NCI-H1436 (cell line): ENCODE measurements at places on chromosomes 2 and 18.

DNA sequence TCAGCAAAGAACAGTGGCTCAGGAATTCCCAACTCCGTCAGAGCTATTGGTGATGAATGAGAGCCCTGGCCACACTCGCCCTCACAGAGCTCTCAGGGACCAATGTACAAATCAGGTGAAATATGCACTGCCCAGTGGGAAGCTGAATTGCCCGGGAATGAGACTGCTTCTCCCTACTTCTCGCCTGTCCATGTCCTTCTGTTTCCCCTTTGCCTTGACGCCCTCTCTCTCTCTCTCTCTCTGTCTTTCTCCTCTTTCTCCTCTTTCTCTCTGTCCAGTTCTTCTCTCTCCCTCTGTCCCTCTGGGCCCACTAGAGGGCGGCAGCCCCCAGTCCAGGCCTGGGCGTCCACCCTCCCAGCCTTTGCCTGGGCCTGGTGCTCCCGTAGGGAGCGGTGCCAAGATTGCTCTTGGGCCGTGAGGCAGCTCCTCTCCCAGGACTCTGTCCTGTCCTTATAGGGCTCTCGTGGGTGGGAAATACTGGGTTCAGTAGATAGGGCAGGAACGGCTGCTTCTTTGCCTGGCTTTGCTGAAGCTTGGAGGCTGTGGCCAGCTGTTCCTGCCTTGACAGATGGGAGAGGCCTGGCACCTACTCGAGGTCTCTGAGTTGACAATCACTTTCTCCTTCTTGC lies 28.4 kb upstream of the PUM2 start:
- no peak for DNase-seq

GRCh38 chr2:113799375-113799774 lies 42.9 kb upstream of the SLC35F5 start:
- no peak for DNase-seq

DNA sequence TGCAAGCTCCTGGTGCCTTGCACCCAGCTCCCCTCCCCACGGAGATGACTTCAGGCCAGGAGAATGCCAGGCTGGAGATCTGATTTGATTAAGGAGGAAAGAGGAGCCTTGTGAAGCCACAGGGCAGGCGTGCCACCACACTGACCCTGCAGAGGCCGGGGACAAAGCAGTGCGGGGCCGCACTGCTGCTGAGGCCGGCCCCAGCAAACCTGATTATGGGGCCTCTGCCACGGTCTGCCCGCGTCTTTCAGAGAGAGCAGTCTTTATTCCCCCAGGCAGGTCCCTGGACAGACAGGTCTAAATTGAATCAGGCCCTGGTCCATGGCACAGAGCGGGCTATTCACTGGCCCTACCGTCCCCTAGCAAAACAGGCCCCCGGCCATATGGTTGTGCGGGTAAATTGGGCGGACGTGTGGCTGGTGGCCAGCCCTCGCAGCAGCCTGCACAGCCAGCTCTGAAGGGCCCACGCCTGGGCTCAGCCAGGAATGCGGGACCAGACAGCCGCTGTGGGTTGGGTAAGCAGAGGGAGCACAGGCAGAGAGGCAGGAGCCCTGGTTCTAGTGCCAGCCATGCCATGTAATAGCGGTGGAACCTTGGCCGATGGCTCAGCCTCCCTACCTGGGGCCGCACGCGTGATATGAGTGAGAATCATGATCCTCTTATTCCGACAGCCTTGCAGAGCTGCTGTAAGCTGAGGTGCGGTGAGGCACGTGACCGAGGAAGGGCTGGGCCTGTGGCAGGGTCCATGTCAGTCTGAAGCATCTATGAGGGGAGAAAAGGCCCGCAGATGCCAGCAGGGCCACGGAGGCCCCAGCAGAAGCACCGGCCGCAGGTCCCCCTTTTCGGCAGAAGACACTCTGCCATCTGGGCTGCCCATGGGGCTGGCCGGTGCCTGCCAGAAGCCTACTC lies 97.3 kb upstream of the MYCN start:
- no peak for DNase-seq

DNA sequence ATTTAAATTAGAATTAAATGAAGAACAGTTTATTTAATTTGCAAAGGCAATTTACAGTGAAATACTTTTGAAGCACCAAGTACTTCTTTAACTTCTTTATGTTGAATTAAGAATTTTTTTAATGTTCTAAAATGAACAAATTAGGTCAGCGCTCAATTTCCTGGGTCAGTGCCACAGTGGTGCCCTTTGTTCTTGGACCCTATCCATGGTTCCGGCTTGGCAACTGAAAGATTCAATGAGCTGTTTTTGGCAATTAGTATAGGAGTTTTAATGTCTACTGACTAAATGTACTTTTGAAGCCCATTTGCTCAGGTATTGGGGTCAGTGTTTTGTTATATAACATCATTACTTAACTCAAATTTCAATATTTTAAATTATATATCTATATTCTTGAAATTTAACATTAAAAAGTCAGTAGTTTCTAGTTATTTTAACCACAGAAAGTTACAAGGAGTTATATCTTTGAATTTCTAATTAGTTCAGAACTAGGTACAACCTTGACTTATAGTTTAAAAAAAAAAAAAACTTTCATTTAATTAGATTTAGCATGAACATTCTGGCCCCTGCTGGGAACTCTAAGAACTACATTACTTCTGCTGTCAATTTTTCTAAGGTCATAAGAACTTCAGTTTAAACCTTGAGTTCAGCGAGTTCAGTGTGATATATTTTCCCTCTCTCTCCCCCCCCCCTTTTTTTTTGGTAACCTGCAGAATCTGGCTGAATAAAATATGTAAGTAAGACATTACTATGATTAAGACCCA lies 7.6 kb upstream of the MSTN start:
- peak; percentile 57 for DNase-seq

GRCh38 chr18:65017372-65017760 lies 733.4 kb upstream of the CDH7 start:
- DNase-seq, result no peak

DNA sequence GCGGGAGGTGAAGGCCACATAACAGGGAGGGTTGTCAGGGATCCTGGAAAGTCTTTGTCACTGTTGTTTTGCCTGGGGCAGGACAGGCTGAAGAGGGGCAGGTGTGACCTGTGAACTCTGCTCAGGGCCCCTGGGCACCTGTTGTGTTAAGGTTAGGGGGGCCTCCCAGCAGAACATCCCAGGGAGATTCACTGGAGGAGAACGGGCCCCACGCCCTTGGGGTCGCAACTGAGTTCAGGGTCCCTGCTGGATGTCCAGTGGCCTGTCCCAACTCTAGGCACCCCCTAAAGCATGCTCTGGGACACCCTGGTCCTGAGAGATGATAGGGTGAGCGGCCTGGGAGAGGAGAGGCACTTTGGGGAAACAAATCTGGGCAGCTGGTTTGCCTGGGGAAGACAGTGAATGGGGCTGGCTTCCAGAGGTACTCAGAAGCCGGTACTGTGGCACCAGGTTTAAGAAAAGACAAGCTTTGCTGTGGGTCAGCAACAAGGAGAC lies 22.9 kb downstream of the GPR35 start:
- no peak for DNase-seq

GRCh38 chr2:211545582-211545981 lies 989.2 kb downstream of the CPS1 start:
- peak; percentile 35 for DNase-seq

GRCh38 chr2:189698020-189698887 lies 23.8 kb downstream of the ANKAR start:
- peak; percentile 21 for DNase-seq

- DNase-seq, result peak; percentile 31
These were observed 91.7 kb upstream of the EPC2 start for GRCh38 chr2:148552675-148553331.

- no peak for DNase-seq
These were observed 55.8 kb upstream of the ALPP start for GRCh38 chr2:232322560-232323327.

DNA sequence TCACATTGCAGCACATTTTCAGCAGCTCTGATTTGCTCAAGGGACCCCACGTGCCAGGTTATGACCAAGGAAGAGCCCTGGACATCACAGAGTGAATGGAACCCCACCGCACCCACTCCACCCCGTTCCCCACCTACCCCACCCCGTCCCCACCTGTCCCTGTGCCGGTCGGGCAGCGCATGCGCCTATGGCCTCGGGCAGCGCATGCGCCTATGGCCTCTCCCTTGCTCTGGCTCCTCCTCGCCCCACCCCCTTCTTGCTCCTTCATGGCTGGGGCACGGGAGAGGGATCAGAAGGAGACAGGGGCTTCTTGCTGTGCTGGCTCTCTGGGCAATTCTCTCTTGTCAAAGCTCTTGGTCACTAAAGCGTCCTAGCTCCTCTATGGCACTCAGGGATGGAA lies 371.8 kb upstream of the HS6ST1 start:
- DNase-seq, result no peak

DNA sequence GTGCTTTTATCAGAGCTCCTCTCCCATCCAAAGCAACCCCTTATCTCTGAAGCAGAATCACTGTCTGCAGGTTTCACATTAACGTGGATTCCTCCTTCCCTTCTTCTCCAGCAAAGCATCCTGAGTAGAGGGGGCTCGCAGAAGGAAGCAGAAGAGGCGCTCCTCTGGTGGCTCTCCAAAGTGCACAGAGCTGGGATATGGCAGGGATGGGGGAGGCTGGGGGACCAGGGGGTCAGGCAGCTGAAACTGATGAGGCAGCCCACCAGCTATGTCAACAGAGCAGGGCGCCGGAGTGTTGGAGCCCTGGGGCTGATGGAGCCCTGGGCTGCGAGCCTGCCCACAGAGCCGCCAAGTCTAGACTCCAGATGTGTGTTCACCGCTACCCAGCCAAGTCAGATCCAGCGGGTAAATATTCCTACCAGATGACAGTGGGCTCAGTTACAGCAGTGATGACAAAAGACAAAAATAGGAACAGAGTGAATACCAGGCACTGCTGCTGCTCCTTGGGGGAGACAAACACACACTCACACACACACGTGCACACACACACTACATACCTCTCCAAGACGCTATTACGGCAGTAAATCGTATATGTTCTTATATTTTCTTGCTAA lies 678.3 kb upstream of the ID2 start:
- no peak for DNase-seq

GRCh38 chr18:36378205-36378604 lies 80.7 kb downstream of the FHOD3 start:
- DNase-seq, result no peak

DNA sequence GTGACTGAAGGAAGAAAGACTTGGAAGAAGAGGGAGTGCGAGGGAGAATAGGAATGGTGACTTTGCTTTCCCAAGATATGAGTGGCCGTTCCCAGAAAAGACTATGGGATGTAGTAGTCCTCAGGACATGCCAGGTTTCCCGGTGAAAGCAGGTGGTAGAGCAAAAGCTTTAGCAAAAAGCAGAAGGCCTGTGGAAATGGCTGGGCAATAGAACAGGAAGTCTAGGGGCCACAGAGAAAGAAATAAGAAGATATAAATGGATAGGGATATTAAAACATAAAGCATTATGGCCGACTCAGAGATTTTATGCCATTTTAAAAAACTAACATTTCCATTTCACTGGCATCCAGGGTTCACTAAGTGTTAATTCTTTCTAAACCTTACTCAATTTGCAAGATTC lies 1.2 kb upstream of the SERPINB13 start:
- no peak for DNase-seq

GRCh38 chr2:205465791-205466190 lies 216.5 kb upstream of the NRP2 start:
- no peak for DNase-seq

GRCh38 chr2:70133491-70134322 lies 46.4 kb downstream of the PCBP1 start:
- DNase-seq, result peak; percentile 51

DNA sequence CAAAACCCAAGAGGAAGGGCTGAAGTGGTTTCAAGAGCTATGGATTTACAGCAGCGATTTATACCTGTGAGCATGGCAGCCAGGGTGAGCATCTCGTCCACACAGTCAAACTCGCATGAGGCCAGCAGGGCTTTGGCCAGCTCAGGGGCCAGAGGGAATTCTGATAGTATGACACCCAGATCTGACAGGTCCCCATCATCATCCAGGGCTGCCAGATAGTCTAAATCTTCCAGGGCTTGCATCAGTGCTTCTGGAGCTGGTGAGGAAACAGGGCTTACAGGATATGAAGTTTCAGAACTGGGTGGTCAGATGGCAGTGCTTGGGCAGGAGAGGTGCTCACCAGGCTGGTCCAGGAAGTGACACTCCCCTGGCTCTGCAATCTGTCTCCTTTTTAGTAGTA lies 3.5 kb downstream of the DQX1 start:
- DNase-seq, result no peak

DNA sequence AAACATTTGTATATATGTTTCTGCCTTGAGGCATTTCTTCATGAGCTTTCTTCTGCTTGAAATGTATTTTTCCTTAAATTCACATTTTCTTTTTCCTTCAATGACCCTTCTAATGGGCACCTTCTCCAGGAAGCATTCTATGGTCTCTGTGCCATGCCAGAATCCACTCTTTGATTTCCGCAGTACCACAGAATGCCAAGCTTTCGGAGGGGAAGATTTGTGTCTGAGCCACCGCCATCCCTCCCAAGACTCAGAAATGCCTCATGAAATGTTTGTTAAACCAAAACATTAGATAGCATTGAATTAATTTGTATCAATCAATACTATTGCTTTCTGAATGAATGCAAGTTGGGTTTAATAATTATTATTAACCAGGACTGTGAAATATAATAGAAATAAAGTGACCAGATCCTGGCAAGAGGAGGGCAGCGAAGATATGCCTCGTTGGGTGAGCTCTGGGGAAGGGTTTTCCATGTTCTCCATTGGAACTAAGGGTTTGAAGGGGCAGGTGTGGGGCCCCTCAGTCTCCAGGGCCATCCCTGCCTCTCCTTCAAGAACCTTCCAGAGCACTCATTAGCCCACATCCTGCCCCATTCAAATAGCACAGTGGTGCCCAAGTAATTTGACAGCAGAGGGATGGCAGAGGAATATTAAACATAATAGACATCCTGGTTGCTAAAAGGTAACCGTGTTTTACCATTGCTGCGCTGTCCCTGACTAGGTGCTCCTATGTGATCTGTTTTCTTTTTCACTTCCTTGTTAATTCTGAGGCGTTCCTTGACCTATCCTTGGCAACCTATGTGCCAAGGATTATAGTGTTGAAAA lies 189.6 kb downstream of the MYCN start:
- no peak for DNase-seq

- DNase-seq, result no peak
These were observed 592 bp upstream of the CAD start for GRCh38 chr2:27216416-27217137.

- no peak for DNase-seq
These were observed 48.1 kb downstream of the MAIP1 start for GRCh38 chr2:200003444-200003843.

- DNase-seq, result no peak
These were observed 78.2 kb downstream of the PTGR3 start for GRCh38 chr18:75130591-75131328.

GRCh38 chr2:161243312-161243711 lies 64.9 kb upstream of the PSMD14 start:
- DNase-seq, result no peak
